ENCODE measurements at places on chromosomes 6 and 20. TPM values are rescaled to one million over a fixed set of nuclear protein-coding genes. Genes with fewer than 3 reads are reported as not detected.

GRCh38 chr6:170048615-170049256 is 242.1 kb downstream of the DLL1 start:
- peak; percentile 16 for DNase-seq

GRCh38 chr20:9616455-9616805 is 102.0 kb downstream of the LAMP5 start:
- DNase-seq = no peak

- DNase-seq = no peak
Observed at GRCh38 chr20:2874456-2874855, 1.2 kb downstream of the PTPRA start.

GRCh38 chr6:167685654-167686053 is 141.1 kb upstream of the AFDN start:
- DNase-seq = no peak

DNA sequence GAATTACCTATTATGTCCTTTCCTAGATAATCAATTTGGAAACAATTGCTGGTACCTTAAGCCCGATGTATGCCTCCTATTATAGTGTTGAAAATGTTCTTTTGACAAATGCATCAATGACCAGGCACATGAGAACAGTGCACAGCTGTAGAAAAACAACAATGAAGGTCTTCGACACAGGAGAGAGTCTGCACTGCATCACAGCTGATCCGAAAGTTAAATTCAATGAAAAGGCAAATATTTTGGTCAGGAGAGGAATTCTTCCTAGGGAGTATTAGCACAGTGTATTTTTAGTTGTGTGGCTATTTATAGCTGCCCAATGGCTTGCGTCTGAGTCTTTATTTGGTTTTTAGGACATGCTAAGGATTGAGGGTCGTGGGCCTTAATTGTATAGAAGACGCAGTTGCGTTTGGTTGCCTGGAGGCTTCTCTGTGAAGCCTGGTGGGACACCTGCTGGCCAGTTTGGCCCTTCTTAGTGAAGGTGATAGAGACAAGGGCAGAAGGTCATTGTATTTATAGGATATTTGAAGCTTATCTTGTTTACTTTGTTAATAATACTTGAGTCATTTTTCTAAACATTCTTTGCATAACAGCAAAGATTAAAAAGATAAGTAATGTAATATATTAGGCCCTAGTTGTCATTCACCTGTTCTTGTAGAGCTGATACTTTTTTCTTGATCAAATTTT is 72.3 kb downstream of the CDYL start:
- no peak for DNase-seq

DNA sequence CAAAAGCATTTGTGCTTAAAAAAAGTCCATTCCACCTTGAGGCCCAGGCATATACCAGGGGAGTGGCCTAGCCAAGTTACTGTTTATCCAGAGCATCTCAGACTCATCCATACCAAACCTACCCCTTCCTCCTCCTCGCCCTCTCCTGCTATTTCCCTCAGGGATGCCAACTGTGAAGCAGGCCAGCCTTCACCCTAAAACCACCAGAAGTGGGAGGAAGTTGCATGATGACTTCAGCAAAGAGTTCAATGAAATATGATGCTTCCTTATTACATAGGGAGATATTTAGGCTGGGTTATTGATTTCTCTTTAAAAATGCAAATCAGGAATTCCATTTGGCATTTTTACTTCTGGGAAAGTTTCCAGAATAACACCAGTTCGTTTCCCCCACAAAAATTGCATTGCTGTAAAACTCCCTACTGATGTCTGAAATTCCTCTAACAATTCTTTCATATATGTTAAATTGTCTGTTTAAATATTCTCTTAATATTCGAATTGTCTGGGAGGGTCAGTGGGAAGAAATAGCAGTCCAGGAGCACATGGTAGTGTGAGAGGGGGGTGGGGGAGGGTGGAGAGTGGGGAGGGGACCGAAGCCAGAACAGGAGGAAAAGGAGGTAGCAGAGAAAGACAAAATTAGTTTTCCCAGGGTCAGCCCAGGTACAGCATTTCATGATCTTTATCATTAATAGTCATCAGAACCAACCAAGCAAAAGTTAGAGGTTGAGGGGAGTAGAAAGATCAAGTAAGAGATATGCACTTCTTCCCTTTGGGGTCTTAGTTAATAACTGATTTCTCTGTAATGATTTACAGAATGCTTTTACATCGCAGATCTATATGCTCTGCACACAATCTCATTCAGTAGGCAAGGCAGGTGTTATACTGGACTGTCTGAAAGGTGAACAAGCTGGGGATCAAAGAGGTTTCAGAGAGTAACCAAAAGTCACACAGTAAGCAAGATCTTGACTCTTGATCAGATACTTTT is 1.7 kb upstream of the TCP11 start:
- no peak for DNase-seq

The ZNF391 gene
- total RNA-seq = 4.2 TPM

- DNase-seq = no peak
Observed at GRCh38 chr20:63073738-63074065, 66.9 kb upstream of the BHLHE23 start.

DNA sequence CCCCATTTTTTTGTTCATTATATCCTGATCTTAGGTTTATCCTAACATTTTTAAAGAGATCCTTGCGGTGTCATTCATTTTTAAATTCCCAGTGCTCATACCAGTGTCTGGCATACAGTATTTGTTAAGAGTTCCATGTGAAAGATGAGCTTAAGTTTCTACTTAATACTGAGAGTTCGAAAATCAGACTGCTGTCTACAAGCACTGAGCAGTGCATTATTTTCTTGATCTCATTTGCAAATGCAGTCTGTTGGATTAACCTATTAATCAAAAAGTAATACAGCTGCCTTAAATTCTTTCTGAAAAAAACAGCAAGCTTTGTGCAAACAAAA is 663 bp downstream of the COQ3 start:
- DNase-seq = no peak

The POM121L2 gene
- not detected for total RNA-seq

- no peak for DNase-seq
Observed at GRCh38 chr20:35296101-35296554, 3.9 kb upstream of the FAM83C start.

The SPEF1 gene
- not detected for total RNA-seq

The SLC17A1 gene
- not detected for total RNA-seq

GRCh38 chr6:129140526-129140925 is 257.6 kb downstream of the LAMA2 start:
- DNase-seq = no peak

- no peak for DNase-seq
Observed at GRCh38 chr20:1922786-1923185, 27.6 kb downstream of the SIRPA start.

The CRISP3 gene
- not detected for total RNA-seq

DNA sequence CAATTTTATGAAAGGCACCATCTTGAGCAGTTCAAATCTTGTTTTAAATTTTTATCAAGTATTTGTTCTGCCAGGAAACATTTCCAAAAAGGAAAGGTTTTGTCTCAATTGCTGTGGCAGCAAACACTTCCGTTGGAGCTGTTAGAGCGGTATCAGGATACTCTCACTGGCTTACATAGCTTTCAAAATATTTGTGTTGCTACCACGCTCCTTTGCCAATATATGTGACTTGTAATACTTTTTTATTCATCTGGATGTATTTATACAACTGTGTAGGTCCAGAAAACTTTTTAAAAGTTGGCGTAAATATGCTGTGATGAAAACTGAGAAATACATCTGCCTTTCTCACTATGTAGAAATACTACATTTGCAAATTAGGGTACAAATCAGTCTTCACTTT is 37.8 kb upstream of the NHSL1 start:
- DNase-seq = no peak

DNA sequence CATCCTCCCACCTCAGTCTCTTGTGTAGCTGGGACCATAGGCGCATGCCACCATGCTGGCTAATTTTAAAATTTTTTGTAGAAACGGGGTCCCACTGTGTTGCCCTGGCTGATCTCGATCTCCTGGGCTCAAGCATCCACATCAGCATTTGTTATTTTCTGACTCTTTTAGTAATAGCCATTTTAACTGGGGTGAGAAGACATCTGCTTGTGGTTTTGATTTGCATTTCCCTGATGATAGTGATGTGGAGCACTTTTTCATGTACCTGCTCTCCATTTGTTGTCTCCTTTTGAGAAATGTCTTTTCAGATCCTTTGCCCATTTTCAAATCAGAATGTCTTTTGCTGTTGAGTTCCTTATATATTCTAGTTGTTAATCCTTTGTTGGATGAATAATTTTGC is 22.2 kb upstream of the TULP4 start:
- DNase-seq = no peak

DNA sequence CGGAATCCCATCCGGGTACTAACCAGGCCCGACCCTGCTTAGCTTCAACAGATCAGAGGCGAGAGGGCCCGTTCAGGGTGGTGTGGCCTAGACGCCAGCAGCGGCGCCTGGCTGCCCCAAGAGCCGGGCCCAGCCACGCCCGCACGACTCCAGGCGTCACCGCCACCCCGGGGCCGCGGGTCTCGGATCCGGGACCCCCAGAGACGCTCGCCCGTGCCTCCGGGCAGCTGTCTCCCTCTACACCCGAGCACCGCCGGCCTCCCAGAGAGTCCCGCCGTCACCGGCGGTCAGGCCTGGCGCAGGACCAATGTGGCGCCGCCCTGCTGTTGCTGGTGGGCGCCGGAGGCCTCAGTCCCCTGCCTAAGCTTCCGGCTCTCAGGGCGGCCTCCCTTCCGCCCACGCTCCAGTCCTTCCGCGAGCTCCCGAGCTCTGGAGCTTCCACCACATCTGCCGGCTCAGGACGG is 441.2 kb upstream of the DEFB115 start:
- peak; percentile 49 for DNase-seq

DNA sequence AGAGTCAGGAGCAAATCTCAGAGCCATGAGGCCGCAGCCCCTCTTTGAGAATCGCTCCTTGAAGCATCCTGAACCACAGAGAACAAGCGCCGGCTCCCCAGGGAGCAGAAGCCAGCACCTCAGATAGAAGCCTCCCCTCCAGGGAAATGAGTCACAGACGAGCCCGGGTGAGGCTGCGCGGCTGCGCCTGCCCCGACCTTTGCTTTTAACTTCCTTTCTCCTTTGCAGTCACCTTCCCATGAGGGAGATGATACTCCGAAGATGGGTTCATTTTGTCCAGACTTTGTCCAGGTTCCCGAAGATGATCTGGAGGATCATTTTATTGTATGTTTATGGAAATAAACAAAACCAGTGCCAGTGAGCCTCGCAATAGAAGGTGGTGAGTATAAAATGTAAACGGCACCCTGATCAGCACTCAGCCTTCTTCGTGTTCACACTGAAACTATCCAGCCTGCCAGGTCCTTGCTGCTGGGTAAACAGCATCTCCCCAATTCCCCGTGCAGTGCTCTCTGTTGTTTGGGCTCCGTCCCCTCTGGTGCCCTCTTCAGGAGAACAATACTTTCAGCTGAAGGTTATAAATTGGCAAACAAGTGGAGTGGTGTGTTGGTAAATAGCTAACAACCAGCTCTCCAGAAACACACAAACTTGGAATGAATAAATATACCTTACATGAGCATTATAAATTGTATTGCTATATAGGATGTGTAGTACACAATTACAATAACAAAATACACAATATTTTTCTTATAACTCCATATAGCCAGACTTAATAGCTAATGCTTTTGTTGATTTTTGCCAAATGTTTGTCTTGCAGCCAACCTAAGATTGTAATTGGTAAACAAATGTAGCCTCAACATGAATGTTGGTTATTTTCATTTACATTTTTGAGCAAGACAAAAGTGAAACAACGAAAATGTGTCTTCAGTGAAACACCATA is 41.4 kb upstream of the TMEM181 start:
- peak; percentile 53 for DNase-seq

GRCh38 chr6:68226460-68226859 is 408.6 kb upstream of the ADGRB3 start:
- no peak for DNase-seq

- DNase-seq = no peak
Observed at GRCh38 chr20:32070282-32070681, 18.2 kb downstream of the HCK start.

The VSX1 gene
- total RNA-seq = not detected

DNA sequence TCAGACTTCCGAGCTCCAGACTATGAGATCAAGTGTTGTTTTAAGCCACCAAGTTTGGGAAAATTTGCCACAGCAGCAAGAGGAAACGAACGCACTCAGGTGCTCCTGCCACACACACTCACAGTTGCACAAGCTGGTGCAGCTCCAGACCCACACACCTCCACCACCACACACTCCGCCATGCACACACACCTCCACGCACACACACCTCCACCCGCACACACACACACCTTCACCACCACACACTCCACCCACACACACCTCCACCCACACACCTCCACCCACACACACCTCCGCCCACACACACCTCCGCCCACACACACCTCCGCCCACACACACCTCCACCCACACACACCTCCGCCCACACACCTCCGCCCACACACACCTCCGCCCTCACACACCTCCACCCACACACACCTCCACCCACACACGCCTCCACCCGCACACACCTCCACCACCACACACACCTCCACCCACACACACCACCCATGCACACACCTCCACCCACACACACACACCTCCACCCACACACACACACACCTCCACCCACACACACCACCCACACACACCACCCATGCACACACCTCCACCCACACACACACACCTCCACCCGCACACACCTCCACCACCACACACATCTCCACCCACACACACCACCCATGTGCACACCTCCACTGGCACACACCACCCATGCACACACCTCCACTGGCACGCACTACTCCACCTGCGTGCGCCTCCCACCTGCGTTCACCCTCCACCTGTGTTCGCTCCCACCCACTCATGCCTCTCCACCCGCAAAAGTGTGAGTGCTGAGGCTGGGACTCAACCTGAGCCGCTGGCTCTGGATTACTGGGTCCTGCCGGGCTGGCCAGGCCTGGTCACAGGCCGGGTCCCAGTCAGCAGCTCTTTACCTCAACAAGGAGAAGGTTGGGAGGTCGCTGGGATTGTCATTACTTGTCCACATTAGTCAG is 175.6 kb downstream of the BMP7 start:
- DNase-seq = no peak

The EBF4 gene
- total RNA-seq = 0.99 TPM

- no peak for DNase-seq
Observed at GRCh38 chr20:38270869-38271605, 10.5 kb upstream of the KIAA1755 start.

The SPATA25 gene
- total RNA-seq = 1.7 TPM

DNA sequence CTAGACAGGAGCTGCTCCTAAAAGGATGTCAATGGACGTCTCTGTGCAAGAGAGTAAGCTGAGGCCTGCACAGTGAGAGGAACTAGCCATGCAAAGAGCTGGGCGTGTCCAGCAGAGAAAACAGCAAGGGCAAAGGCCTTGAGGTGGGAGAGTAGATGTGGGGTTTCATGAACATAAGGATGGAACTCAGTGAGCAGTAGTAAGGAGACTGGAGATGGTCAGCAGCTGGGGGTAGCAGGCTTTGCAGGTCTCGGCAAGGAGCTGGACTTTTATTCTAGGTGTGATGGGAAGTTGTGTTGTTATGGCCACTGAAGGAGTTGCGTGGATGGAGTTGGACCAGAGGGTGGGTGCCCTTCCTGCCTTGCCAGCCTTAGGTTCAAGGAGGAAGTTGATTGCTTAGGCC is 90.7 kb upstream of the SIRPA start:
- no peak for DNase-seq

The CRYBG1 gene
- total RNA-seq = 37.3 TPM

DNA sequence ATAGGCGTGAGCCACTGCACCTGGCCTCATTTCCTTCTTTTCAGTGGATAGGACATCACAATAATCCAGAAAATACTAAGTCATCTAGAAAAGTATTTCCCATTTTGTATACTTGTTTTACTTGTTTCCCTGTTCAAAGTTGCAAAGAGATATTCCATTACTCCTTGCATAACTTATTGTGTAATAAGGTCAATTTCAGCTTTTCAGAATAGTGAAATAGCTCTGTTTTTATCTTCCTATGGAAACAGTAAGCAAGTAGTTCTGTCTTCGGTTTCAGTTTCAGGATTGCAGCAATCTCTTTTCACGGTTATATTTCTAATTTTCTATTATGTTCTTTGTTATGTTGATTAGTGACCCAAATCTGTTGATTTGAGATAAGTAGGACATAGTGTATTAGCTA is 6.0 kb downstream of the STX11 start:
- DNase-seq = no peak

All from activated naive CD8-positive, alpha-beta T cell treated with anti-CD3 and anti-CD28 coated beads, Interleukin-2, amount 10 ng/mL, durations not matched to agents 7 days and 5 days (primary cell).